ENCODE measurements at places on chromosomes 16 and 17.

- DNase-seq = peak; percentile 30
These were observed 8.0 kb downstream of the CDK5R1 start for GRCh38 chr17:32494621-32495358.

GRCh38 chr16:63695347-63695746, 1426.5 kb downstream of the CDH11 start:
- DNase-seq = no peak

DNA sequence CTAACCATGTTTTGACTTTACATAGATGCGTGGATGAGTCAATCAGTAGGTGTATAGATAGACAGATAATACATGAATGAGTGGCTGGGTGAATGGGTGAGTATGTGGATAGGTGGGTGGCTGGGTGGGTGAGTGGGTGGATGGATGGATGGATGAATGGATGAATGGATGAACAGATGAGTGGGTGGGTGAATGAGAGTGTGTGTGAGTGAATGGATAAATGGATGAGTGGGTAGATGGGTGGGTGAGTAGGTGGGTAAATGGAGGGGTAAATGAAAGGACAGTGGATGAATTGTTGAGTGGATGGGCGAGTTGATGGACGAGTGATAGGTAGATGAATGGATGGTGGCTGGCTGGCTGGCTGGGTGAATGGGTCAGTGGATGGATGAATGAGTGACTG, 23.2 kb downstream of the C16orf95 start:
- DNase-seq = no peak

DNA sequence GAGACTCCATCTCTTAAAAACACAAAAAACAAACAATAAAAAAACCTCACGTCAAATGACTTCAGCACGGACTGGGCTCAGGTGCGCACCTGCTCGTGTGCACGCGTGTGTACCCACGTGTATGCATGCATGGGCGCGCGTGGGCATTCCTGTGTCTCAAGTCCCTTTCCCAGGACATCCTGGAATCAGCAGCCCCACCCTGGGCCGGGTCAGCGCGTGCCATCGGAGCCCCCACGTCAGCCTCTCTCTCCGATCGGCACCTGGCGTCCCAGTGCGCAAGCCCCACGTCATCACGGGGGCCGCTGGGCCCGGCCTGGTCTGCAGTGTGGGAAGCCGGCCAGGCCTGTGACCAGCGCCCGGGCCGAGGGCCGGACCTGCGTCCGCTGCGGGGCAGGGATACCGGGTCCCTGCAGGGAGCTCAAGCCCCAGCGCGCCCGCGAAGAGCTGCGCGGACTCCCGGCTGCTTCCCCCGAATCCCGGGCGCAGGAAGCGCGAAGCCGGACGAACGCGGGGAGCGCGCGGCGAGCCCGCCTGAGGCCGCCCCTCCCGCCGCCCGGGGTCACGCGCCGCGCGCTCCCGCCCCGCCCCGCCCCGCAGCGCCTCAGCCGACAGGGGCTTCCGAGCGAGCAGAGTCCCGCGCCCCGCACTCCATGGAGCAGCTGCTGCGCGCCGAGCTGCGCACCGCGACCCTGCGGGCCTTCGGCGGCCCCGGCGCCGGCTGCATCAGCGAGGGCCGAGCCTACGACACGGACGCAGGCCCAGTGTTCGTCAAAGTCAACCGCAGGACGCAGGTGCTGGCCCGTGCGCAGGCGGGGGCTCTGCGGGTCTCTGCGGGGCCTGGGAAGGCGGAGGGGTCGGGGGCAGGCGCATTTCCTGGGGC, at the start of gene FN3K:
Gene FN3K, plus strand, starts transcription at position 629 of the 880 bp plus-strand sequence. Its CDS starts 22 bp downstream, at position 651.
- peak; percentile 75 for DNase-seq

DNA sequence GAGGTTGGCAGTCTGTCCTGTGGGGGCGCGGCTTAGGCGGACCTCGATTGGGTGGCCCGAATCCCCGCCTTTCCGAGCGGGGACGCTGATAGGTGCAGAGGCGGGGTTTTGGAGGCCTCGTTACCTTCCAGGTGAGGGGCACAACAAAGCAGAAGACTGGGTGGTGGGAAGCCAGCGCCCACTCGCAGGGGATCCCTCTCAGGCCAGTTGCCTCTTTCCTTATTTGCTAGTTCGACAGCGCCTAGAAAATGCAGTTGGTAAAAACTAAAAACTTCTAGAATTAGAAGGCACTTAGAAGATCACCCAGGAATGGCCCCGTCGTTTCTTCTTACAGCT, 730 bp downstream of the KAT7 start:
- DNase-seq = no peak

- DNase-seq = no peak
These were observed 30.0 kb downstream of the IL21R start for GRCh38 chr16:27431773-27432532.

- no peak for DNase-seq
These were observed 47.5 kb downstream of the WNT3 start for GRCh38 chr17:46770818-46771560.

- no peak for DNase-seq
These were observed 9.1 kb downstream of the MPRIP start for GRCh38 chr17:17051380-17051779.

DNA sequence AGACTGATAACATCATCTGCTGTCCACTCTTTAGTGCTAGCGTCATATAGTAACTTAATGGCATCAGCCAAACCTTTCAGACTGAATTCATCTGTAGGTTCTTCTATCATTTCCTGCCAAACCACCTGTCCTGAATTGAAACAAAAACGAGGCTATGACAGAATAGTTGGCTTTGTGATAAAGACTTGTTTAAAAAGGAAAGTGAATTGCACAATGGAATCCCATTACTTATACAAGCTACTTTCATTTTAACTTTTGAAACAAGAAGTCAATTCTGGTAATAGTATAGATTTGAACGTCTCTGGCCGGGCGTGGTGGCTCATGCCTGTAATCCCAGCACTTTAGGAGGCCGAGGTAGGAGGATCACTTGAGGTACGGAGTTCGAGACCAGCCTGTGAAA, 18.2 kb downstream of the LASP1NB start:
- no peak for DNase-seq

DNA sequence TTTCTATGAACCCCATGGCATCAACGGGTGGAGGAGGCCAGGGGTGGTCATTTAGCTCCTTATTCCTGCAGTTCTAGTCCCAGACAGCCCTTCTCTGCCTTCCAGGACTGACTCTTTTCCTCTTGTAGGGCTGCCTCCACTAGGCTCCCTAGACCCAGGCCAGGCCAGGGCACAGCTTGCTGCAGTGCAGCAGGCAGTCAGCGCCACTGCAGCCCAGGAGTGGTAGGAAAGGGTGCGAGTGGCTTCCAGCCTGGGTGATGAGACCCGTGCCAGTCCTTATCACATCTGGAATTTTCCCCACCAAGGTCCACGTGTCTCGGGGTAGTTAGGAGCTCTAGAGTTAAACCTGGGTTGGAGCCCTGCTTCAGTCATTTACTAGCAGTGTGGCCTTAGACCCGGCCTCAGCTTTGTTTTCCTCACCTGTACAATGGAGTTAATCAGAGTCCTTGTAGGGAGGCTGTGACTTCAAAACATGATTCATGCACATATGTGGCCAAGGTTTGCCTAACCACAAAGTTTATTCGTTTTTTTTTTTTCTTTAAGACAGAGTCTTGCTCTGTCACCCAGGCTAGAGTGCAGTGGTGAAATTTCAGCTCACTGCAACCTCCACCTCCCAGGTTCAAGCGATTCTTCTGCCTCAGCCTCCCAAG, 4.7 kb downstream of the SLC5A11 start:
- no peak for DNase-seq

GRCh38 chr16:89556750-89557689, 3.5 kb upstream of the RPL13 start:
- DNase-seq = peak; percentile 95

- no peak for DNase-seq
These were observed 2.2 kb upstream of the NF1 start for GRCh38 chr17:31092475-31093064.

GRCh38 chr17:47693731-47694580, at the start of gene TBKBP1:
TBKBP1 (plus strand) TSS chr17:47694161; CDS start chr17:47696113, 1,952 bp downstream.
- DNase-seq = no peak

DNA sequence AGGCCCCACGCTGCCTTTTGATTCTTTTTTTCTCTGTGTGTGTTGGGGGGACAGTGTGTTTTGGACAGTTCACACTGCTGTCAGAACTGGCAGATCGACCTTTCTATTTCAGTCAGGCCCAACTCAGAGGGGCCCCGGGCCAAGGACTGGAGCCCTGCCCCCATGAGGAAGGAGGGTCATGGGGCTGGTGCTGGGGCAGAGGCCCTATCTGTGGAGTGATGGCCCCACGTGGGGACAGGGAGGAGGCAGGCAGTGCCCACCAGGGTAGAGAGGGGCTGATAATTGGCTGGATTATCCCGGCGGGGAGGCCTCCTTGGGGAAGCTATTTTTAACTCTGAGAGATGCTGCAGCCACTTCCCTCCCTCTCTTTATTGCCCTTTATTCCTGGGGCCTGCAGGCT, 5.7 kb upstream of the KCNJ12 start:
- no peak for DNase-seq

DNA sequence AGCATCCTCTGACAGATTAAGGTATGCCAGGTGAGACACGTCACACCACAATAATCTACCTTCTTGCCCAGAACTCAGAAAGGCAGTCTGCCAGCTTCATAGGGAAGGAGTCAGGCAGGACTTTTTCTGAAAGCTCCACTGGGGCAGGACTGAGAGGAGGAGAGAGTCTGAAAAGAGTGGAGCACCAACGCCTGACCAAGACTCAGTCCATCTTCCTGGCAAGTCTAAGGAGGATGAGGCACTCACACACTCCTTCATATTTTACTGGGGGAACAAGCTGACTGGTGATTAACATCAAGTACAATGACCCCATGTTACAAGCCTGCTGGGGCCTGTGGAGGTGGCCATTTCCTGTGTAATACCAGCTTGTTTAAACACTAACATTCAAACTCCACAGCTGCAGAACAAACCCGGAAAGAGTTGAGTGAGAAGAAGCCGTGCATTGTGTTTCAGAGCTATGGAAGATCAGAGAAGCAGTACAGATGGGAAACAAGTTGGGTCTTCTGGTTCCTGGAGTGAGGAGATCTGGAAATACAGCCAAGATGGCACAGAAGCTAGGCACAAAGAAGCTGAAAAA, 122.4 kb downstream of the HIC1 start:
- no peak for DNase-seq

DNA sequence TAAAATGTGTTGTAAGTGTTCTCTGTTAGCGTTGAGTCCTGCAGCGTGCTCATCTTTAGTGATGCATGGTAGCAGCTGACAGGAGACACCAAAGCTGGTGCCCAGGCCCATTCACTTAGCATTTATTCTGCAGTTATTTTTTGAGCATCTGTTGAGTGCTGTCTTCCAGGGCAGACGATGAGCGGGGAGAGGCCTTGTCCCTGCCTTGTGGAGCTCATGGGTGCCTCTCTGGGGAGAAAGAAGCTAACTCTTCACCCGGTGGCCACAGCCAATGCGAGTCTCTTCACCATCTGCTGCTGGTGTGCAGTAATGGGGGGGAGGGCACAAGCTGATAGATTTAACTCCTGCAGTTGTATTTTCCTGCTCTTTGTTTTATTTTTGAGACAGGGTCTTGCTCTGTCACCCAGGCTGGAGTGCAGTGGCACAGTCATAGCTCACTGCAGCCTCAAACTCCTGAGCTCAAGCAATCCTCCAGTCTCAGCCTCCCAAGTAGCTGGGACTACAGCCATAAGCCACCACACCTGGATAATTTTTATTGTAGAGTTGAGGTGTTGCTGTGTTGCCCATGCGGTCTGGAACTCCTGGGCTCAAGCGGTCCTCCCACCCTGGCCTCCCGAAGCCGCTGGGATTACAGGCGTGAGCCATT, 30.5 kb downstream of the GPT2 start:
- DNase-seq = no peak

- no peak for DNase-seq
These were observed 37.8 kb upstream of the ADGRG1 start for GRCh38 chr16:57590654-57591085.

- DNase-seq = no peak
These were observed 32.4 kb downstream of the SMARCE1 start for GRCh38 chr17:40615068-40615840.

DNA sequence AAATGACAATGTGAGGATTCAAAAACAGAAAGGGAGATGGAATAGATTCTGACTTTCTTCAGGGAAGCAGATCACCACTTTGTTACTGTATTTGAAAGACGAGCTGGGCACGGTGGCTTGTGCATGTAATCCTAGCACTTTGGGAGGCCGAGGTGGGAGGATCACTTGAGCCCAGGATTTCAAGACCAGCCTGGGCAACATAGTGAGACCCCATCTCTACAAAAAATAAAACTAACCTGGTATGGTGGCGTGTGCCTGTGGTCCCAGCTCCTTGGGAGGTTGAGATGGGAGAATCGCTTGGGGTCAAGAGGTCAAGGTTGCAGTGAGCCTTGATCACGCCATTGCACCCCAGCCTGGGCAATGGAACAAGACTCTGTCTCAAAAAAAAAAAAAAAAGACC, 34.0 kb downstream of the PIGL start:
- no peak for DNase-seq
